Naive thymus-derived CD8-positive, alpha-beta T cell (primary cell): ENCODE measurements at places on chromosomes 1 and 21.

- no peak for DNase-seq
Observed at GRCh38 chr1:40772146-40772955, 11.2 kb upstream of the KCNQ4 start.

GRCh38 chr1:116794804-116795481 lies 40.7 kb downstream of the CD2 start:
- DNase-seq: no peak

DNA sequence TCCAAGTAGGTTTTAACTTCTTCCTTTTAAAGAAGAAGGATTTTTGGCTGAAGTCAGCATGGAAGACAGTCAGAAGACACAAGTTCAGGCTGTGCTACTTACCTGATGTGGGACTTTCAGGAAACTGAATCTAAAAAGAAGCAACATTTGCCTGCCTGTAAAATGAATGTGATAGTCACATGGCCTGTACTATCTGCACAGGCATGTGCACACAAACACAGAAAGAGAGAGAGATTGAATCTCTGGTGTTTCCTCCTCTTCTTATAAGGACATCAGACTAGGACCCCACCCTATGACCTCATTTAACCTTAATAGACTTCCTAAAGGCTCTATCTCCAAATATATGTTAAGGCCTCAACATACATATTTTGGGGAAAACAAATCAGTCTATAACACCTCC lies 542.9 kb downstream of the PLPP3 start:
- DNase-seq: no peak

DNA sequence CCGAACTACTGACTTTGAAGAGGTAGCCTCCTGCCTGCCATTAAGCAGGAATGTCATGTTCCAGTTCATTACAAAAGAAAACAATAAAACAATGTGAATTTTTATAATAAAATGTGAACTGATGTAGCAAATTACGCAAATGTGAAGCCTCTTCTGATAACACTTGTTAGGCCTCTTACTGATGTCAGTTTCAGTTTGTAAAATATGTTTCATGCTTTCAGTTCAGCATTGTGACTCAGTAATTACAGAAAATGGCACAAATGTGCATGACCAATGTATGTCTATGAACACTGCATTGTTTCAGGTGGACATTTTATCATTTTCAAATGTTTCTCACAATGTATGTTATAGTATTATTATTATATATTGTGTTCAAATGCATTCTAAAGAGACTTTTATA lies 159.8 kb upstream of the SGIP1 start:
- no peak for DNase-seq

DNA sequence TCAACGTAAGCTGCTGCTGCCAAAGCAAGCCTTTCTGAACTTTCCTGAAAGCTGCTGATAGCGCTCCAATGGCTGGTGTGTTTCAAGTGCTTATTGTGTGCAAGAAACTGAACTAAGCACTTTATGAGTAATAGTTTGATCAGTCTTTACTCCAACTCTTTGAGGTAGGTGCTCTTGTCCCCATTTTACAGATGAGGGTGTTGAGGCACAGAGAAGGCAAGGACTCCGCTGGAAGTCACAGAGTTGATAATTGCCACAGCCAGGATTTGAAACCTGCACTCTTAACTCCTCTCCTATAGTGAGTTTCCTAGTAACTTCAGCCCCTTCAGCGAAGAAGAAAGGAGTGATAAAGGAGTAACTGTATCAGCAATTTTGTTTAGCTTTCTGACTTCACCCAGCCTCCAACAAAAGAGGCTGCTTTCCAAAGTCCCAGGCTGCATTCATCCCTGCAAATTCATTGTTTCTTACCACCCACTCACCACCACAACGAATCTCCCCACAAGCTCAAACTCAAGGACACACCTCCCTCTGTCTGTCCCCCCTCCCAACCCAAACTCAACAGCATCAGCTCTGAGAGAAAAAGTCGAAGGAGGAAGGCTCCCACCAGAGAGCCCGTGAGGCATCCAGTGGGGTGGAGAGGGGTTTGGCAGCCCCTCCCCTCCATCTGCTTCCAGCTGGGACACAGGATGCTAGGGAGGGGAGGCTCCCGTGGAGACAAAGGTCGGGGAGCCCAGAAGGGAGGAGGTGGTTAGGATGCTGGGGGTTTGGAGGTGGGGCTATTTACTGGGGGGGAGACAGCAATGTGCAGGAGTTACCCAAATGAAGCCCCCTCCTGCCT lies 139.6 kb downstream of the NAV1 start:
- no peak for DNase-seq

DNA sequence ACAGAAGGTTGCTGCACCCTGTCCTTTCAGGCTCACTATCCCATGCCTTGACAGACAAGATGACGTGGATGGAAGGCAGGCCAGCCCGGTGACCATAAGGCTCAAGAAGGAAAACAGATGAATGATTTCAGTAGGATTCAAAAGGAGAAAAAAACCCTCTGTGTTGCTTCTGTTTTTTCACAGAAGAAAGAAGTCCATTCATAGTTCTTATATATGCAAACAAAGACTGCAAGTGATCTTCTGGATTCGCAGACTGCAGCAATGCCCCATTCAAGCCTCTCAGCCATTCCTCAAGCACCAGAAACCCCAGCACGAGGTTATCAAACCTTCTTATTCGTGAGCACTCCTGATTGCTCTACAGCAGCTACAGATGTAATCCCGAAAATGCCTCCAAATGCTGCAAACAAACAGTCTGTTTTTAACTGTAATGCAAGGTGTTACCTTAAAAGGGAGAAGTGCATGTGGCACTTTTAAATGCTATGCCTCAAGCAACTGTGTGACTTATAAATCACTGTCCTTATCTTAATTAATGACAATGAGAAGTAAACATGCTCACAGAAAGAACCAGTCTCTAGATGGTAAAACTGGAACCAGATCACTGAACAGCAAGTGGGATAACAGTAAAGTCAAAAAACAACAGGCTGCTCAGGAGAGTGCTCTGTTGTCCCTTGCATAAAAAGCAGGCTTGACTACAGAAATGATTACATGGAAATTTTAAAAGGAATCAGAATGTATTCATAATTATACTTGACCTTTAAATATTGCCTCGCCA lies 173.9 kb downstream of the HHIPL2 start:
- DNase-seq: no peak

GRCh38 chr1:94907136-94907535 lies 19.8 kb downstream of the CNN3 start:
- DNase-seq: no peak

DNA sequence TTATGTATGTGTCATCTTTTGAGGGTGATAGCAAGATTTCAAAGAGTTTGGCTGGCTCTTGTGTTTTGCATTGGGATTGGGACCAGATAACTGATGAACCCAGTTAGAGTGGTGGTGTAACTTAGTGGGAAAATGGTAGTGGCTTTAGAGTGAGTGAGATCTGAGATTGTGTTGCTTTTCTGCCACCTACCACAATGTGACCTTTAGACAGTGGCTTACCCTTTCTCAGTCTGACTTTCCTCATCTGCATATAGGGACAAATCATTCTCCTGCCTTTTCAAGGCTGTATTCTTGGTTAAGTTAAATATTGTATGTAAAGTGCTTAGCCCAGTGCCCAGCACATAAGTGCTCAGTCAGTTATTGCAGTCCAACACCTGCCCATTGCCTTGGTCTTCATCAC lies 31.3 kb downstream of the CENPF start:
- DNase-seq: no peak

GRCh38 chr1:231517076-231517475 lies 11.4 kb upstream of the TSNAX start:
- DNase-seq: no peak

DNA sequence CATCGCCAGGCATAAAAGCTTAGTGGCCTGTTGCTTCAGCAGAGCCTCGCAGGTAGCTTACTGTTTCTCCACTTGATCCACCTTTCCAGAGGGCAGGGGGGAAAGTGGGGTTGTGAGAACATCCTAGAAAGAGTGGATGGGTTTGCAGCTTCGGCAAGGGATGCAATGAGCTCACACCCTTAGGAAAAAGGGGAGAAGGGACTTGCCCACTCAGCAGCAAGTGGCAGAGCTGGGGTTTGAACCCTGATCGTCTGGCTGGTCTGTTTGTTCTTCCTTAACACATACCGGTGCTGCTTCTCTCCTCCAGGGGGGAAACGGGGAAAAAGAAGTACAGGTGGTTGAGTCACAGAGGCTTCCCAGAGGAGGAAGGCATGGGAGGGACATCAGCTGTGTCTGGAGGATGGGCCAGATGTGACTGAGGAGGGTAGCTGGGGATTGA lies 1.0 kb downstream of the TMEM201 start:
- DNase-seq: no peak

DNA sequence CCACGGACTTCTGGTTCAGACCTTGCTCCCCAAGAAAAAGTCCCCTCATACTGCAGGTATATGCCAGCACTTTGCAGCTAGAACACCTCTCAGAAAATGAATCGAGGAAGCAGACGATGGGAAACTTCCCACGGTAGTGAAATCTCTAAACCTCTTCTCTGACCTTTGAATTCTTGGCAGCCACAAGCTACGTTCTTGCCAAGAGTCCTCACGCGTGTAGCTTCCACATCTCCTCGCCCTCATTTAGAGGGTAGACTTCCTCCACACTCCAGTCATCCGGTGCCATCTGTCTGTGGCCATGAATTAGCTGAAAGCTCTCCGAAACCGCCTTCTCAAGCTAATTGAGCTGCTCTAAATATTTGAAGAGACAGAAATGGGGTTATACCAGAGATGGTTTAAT lies 127.8 kb downstream of the RGS7 start:
- no peak for DNase-seq

GRCh38 chr1:26281971-26282370 lies 2.1 kb downstream of the SH3BGRL3 start:
- no peak for DNase-seq

DNA sequence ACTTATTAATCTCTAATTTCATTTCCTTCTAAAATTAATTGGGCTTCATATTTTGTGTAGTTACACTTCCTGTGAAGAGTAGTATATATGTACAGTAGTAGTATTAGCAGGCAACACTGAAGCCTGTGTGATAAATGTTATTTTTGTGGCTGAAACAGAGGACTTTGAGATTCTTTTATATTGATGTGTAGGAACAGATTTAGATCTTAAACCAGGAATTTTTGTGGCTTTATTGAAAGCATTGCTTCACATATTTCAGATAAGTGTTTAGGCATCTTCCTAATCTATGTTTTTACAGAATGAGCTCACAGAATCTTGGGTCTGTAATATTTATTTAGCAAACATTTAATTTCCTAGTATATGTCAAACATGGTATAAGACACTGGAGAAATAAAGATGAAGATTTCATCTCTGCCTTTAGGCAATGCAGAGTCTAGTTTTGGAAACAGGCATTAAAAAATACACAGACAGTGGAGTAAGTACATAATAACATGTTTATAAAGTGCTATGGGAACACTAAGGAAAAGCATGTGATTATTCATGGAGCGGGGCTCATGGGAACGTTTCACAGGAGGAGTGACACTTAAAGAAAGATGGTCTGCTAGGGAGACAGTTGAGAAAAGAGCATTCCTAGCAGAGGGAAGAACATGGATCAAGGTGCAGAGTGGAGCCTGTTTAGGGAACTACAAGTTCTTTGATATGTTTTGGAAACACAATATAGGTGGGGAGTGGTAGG lies 52.7 kb downstream of the MIGA1 start:
- DNase-seq: no peak

DNA sequence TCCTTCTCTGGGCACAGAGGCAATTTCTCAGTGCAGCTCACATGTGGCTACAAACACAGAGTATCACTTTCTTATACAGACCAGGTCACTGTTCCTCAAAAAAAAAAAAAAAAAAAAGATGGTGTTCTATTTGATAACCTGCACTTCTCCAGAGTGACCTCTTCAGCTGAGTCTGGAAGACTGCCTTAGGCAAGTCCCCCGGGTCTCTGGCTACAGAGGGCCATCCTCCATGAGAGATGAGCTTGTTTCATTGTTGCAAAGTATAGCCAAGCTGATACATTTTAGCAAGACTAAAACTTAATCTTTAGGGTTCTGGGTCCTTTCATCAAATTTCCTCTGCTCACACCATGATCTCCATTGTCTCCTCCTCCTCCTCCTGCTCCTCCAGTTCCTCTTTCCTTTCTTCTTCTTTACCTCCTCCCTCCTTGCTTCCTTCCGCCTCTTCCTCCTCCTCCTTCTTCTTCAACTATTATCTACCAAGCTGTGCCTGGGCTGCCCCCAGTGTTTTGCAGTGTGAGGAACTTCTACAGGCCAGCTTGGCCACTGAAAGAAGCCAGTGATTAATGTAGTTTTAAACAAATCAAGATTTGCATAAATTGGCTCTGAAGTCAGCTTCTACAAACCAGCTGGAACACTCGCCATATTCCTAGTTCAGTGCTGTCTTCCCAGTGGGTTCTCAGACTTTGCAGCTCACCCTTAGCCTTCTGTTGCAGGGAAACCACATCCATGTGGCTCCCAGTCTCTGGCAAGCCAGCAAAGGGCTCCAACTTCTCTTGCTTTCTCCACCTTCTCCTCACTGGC lies 139.4 kb downstream of the RUNX1 start:
- no peak for DNase-seq

DNA sequence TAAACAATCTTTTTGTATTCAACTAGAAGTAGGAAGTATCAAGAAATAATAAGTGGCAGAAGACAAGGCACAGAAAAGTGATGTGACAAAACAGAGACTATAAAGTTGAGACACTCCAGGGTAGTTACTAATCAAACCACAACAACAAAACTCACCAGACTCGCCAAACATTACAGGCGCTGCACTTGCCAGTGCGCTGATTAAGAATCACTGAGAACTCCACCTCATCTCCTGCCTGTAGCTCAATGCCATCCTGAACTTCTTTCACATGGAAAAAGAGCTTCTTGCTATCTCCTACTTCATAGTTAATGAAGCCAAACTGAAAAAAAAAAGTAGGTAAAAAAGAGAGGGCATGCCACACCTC lies 2.8 kb upstream of the NRAS start:
- no peak for DNase-seq

DNA sequence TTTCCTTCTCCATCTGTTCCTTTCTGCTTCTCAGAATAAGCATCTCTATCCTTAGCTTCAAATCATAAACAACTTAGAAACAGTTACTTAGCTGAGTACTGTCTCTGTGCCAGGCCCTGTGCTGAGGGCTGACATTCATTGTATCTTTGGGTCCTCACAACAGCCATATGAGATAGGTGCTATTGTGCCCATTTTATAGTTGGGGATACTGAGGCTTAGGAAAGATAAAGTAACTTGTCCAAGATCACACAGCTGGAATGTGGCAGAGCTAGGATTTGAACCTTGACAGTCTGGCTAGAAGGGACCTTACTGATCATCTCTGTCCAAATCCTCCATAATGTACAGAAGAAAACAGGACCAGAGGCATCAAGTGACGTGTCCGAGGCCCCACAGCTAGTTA lies 25.0 kb downstream of the CD247 start:
- no peak for DNase-seq

DNA sequence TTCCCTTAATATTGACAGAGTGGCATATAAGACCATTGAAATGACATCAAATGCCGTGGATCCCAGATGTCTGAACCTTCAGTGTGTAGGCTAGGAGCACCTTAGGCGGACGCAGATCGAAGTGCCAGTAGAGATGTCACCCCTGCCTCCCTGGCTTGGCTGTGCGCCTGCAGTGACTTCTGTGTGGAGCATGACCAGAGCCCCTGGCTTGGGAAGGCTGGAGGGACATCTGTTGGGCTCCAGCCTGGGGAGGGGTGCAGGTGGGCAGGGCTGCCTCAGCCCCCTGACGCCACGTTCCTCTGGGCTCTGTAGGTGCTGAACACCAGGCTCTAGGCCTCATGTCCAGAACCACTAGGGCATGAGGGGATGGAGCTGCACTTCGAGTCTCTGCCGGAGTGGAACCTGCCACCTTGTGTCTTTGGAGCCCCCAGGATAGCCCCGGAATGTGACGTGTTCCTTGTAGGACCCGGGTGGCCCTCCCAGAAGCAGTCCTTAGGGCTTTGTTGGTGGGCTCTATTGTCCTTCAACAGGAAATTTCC lies 103.8 kb downstream of the ADARB1 start:
- DNase-seq: no peak
